ENCODE measurements at places on chromosomes 4 and X. TPM values are rescaled to one million over a fixed set of nuclear protein-coding genes. Genes with fewer than 3 reads are reported as not detected.

CCDC158 gene
- total RNA-seq = 0.19 TPM

CLGN gene
- 1.1 TPM for total RNA-seq

ZNF711 gene
- total RNA-seq = 0.38 TPM

EGFL6 gene
- total RNA-seq = not detected

TCEAL7 gene
- total RNA-seq = 58.9 TPM

DMP1 gene
- total RNA-seq = not detected

ADGRA3 gene
- 19.7 TPM for total RNA-seq

WDR17 gene
- total RNA-seq = 0.58 TPM

MAGEC2 gene
- total RNA-seq = 0.28 TPM

SSX1 gene
- total RNA-seq = not detected

ADH1A gene
- not detected for total RNA-seq

MGARP gene
- 59.0 TPM for total RNA-seq

PDE6B gene
- total RNA-seq = not detected

CT55 gene
- not detected for total RNA-seq

DNAAF6 gene
- total RNA-seq = not detected

BRCC3 gene
- 22.0 TPM for total RNA-seq

GASK1B gene
- 81.7 TPM for total RNA-seq

UGT2B17 gene
- not detected for total RNA-seq

PLP1 gene
- under 0.01 TPM for total RNA-seq

ARHGEF9 gene
- 11.3 TPM for total RNA-seq

TMSB15B gene
- 2.5 TPM for total RNA-seq

PAGE5 gene
- not detected for total RNA-seq

NLGN3 gene
- total RNA-seq = under 0.01 TPM

SH3D19 gene
- total RNA-seq = 19.2 TPM

GLRA2 gene
- total RNA-seq = not detected

ALPK1 gene
- total RNA-seq = 5.9 TPM

SMIM10L2A gene
- 1.7 TPM for total RNA-seq

ADH1B gene
- 0.38 TPM for total RNA-seq

UGT2B11 gene
- total RNA-seq = not detected

PDZD11 gene
- 43.7 TPM for total RNA-seq

TCEAL6 gene
- total RNA-seq = not detected

CFI gene
- total RNA-seq = 2.5 TPM

SYTL5 gene
- 1.4 TPM for total RNA-seq

GAGE12E gene
- total RNA-seq = not detected
